ENCODE measurements at places on chromosomes 12 and 14.

DNA sequence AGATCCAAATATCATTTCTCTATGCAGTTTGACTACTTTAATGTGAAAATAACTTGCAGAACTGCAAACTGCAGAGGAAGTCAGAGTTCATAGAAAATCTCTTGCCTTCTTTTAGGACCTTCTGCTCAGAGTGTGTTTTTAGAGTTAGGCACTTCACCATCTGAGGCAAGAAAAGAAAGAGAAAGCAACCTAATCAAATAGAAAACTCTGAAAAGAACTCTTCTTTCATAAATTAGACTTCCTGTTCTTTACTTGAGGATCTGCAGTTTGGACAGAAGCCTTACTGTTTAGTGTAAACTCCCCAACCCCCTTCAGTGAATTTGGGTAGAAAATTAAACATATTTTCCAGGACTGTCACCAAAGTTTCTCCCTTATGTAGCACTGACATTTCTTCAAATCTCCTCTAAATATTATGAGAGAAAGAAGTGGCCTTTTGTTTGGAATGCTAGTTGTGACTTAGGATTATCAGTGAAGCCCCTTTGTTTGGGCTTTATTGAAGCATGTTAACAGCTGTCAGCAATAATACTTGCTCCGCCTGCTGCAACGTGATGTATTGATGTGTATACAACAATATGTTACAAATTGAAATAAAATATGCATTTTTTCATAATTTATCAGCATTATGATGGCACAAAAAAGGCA lies 99.5 kb downstream of the PDZRN4 start:
- DNase-seq: no peak

DNA sequence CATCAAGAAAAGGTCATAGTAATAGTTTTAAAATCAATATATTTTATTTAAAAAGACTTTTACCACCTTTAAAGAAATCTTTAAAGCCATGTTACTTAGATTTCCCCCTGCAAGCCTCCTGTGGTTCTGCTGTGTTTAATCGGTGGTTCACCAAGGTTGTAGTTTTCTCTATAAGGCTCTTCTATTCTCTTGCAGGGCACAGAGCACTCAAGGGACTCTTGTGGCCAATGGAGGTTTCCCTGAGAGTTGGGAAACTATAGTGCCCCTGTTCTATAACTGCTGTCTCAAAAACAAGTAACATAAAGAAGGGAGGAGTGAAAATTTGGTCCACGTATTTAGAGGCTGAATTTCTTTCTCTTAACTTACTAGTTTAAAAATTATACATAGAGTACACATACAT lies 25.0 kb downstream of the DACT1 start:
- DNase-seq: no peak

DNA sequence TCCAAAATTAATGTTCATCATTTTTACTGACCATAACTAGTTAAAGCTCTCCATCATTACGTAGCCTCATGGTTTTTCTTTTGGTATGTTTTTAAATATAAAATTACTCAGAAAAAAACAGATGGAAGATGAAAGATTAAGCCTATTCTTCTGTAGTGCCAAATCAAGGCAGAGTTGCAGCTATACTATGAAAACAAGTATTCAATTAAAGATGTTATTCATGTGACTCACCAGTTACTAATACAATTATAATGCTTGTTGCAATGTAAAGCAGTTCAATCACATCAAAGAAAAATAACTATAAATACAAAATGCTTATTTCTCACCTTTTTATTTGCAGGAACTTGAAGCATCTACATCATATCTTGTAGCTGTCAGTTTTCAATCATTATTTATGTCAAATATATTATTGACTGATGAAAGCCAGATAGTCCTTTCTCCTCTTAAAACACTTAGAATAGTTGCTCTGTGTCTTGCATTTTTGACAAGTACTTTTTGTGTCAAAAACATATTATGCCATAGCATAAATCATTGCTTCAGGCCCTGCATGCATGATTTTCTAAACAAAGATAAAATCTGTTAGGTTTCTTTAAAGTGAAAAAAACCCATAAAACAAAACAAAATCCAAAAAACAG lies 36.0 kb upstream of the TRHDE start:
- DNase-seq: no peak

DNA sequence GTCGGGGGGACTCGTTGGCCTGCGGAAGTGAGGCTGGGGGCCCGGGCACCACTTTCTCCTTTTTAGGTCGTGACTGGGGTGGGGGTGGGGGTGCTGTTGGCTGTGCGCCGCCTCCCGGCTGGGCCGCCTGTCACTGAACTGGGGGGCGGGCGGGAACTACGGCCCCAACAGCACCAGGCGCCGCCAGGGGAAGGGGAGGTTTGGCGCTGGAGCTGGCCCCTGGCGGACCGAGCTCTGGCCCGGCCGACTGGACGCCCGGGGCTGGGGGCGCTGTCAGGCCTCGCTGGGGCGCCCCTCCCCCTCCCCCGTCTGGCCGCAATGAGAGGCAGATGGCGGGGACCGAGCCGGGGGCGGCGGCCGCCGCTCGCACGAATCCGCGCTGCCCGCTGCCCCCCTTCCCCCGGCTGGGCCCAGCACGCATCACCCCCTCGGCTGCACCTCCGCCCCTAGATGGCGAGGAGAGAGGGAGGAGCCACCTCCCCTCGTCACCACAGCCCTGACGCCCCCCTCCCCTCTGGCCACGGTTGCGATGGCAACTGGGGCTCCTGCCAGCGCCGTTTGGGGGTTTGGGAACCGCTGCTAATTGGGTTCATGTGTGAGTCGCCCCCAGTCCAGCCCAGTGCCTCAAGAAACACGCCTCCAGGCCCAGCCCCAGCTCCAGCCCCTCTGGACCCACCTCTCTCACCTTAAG lies 723 bp downstream of the NFATC4 start:
- DNase-seq: no peak

DNA sequence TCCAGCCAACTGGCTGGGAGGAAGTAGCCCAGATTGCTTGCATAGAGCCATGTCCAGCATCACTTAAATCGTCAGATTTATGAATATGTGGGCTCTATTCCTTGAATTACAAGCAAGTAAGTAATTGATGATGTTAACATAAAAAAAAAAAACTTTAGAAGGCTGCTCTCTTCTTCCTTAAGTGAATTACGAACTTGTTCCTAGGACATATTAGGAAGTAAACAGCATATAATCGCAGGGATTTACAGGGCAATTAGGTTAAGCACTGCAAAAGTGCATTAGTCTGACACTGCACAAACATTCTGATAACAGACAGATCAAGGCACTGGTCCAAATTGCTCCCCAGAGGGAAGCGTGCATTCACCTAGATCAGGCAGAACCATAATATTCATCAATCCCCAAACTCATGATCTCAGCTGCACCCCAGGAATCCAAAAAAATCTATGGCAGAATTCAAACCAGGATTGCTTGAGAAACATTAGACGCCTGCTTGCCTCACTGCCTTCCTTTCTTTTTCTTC lies 293.2 kb downstream of the TMEM132D start:
- no peak for DNase-seq

- DNase-seq: no peak
Measured at GRCh38 chr14:61574514-61574807, 120.9 kb upstream of the HIF1A start.
